ENCODE measurements at places on chromosomes 2 and 18.

DNA sequence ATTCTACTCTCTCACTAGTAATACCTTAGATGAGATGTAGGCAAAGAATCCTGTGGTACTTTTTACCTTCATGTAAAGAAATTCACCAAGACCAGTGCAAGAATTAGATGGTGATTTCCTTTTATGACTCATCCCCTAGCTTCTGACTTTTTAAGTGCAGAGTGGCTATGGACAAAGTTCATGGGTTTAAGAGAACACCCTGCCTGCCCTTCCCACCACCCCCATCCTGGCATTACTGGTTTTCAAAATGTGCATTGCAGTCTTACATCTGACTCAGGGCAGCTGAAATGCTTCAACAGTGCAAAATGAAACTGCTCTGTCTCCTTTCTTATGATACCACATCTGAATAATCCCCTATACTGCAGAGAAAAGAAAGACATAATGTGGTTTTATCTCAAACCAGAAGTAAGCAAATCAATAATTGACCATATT is 22.6 kb downstream of the MAIP1 start:
- no peak for DNase-seq

DNA sequence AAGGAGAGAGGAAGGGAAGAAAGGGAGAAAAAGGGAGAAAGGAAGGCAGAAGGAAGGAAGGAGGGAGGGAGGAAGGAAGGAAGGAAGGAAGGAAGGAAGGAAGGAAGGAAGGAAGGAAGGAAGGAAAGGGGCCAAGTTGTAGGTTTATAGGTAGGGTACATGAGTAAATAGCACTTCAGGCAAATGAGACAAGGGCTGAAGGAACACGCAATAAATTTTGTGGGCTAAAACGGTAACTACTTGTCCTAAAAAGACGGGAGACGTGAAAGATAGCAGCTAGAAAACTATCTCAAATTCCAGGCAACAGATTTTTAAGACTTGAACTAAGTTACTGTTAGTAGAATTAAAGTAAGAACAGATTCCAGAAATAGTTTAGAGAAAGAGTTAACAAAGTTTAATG is 129.3 kb upstream of the XIRP2 start:
- DNase-seq = no peak

GRCh38 chr2:11393711-11394236 is 49.3 kb upstream of the ROCK2 start:
- DNase-seq = no peak

DNA sequence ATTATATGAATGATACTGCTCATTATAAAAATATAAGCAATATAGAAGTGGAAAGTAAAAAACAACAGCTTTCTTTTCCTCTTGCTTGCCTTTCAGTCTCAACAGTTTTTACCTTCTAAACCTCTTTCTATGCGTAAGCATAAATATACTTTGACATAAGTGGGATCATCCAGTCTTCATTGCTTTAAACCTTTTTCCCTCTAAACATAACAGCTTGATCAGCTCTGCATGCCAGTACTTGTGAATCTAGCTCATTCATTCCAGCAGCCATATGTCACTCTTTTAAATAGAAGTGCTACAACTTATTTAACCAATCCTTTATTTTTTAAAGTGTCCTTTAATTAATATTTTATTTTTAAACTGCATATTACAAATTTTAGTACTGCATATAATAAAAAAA is 88.1 kb downstream of the TTC27 start:
- no peak for DNase-seq

DNA sequence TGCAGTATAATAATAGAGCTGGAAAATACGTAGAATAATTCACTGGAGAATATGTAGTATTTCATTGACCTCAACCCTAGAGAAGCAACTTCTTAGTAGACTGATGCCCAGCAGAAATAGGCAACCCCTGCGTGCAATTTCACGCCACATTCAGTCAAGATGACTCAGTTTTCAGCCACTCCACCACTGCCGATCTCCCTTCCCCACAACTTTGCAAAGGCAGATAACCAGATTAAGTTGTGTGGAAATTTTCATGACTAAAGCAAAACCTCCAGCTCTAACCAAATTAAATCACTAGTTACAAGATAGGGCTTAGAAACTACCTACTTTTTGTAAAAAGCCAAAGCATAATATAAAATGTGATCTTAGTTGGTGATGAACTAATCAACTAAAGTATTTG is 63.3 kb upstream of the STK17B start:
- no peak for DNase-seq

DNA sequence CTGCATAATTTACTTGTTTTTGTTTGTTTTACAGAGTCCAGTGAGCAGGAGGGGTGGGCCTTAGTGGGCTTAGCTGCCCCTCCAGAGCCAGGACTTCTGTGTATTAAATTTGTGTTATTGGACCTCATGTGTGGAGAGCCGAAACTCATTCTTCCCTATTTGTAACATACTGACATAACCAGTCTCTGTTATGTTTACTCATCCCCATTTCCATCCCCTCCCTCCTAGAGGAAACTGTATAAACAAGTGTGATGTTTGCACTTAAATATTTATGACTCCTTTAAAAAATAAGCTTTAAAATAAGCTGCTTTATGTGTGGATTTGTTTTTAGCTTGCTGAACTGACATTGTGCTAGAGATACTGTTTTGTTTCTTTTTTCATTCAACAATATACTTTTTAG is 13.8 kb downstream of the ZNF512 start:
- DNase-seq = no peak

DNA sequence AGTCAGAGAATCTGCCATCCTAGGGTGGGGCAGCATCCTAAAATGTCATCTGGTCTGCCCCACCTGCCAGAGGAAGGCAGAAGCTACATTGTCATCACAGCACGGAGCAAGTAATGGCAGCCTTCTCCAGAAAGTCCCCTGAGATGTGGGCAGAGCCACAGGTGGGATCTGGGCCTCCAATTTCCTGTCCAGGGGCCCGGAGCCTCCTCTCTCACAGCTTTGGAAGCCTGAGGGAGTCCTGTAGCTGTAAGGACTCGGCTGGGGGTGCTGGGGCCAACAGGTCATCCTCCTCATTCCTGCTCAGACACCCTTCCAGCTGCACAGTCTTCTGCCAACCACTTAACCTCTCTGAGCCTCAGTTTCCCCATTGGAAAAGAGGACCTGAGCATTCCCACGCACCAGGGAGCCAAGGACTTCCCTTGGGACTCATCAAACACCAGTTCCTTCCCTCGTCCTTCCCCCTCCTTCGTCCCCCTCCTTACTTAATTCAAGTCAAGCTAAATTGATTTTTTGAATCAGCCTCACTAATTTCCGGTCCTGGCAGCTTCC is 48.6 kb upstream of the ID2 start:
- no peak for DNase-seq

DNA sequence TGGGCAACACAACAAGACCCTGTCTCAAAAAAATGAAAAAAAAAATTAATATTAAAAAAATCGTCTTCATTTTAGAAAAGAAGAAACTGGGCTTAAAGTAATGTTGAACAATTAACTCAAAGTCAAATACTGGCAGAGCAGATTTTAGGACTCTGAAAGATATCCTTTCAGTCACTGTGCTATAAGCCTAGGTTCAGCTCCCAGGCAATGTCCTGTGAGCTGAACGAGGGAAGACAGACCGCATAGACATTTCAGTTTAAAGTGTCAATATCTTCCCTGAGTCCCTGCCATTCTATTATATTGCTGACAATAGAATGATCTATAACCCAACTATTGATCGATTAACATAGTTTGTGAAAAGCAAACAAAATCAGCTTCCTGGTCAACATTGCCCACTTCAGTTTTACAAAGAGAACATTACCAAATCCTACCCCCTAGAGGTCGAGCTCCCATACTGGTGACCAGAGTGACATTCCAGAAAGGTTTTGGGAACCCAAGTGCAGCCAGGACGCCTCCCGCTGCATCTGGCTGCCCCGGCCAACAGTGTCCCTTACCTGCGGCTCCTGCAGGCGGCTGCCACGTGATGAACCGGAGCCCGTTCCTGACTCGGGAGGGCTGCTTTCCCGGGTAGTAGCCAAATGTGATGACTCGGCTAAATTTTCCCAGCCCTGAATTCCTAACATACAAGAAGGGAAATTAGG is 639 bp downstream of the MRO start:
- DNase-seq = no peak

GRCh38 chr2:150459281-150459680 is 28.2 kb downstream of the RND3 start:
- no peak for DNase-seq

- no peak for DNase-seq
Measured at GRCh38 chr2:166240387-166241313, 112.8 kb upstream of the SCN1A start.

- no peak for DNase-seq
Measured at GRCh38 chr18:80046011-80046410, 11.8 kb downstream of the RBFA start.

- no peak for DNase-seq
Measured at GRCh38 chr2:185381631-185382030, 357.0 kb upstream of the FSIP2 start.

- no peak for DNase-seq
Measured at GRCh38 chr2:177165061-177165583, 47.5 kb upstream of the HNRNPA3 start.

GRCh38 chr2:171810422-171811244 is 83.4 kb downstream of the SLC25A12 start:
- no peak for DNase-seq

DNA sequence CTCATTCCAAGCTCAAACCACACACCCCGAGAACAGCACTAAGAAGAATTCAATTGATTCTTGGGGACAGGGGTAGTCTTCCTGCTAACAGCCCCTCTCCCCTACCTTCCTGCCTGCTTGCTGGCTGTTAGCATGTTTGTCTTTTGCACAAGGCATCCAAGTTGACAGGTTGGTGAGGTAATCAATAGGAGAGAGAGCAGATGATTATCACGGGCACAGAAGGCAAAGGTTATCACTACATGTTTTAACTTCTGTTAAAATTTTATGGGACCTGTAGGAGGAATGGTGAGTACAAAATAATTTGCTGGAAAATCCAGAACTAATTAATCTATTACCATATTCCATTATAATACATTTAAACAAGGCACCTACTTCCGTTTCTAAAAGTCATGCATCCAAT is 442.1 kb upstream of the TCF4 start:
- DNase-seq = no peak

GRCh38 chr2:26504002-26504401 is 26.1 kb upstream of the OTOF start:
- DNase-seq = no peak

DNA sequence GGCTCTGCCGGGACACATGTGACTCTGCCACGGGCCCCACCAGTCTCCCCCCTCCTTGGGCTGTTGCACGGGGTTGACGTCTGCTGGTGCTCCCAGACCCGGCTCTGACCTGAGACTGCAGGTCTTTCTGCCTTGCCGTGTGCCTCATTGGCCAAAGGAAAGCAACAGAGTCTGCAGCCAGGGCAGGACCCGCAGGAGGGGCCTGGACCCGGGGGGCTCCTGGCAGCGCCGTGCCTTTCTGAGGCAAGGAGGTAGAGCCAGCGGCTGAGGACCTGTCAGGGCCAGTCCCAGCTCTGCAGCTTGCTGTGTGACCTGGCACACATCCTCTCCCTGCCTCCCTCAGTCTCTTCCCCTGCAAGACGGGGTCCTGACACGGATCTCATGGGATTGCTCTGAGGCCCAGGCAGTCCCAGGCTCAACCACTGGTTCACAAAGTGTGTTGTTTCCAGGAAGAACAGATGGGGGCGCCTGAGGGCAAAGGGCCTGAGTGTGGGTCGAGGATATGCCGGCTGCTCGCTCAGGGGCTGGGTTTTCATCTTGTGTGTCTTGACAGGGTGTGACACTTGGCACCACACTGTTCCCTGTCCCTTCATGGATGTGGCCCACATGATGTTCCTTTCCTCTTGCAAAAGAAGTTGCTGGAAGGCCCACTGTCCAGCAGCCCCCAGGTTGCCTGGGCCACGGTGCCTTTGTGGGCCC is 9.0 kb downstream of the CAPN10 start:
- no peak for DNase-seq

GRCh38 chr18:69677595-69677994 is 270.1 kb downstream of the CD226 start:
- DNase-seq = no peak

- DNase-seq = no peak
Measured at GRCh38 chr2:71702071-71702970, 249.0 kb downstream of the DYSF start.

- DNase-seq = no peak
Measured at GRCh38 chr2:233489666-233490065, 76.9 kb downstream of the USP40 start.

DNA sequence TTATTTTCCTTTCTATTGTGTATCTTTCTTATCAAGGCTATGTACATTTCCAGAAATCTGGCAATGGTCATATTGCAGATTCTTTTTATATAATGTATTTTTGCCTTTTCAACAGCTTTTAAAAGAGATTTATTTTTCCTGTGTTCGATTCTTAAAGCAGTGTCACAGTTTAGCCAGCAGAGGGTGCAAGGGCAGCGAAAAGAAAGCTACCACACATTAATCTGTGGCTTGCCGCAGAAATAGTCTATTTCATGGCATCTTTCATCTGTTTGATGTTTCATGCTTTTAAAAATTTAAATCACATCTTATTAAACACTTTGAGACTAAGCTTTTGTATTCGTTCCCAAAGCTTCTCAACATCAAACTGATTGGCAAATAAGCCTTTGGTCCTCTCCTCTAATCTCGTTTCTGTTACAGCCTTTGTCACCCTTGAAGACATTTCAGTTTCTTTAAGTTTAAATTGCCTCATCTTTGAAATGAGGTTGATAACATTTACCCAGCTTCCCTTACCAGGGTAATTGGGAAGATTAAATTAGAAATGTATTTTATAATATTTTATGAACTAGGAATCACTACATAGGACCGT is 73.3 kb downstream of the PIK3C3 start:
- no peak for DNase-seq

DNA sequence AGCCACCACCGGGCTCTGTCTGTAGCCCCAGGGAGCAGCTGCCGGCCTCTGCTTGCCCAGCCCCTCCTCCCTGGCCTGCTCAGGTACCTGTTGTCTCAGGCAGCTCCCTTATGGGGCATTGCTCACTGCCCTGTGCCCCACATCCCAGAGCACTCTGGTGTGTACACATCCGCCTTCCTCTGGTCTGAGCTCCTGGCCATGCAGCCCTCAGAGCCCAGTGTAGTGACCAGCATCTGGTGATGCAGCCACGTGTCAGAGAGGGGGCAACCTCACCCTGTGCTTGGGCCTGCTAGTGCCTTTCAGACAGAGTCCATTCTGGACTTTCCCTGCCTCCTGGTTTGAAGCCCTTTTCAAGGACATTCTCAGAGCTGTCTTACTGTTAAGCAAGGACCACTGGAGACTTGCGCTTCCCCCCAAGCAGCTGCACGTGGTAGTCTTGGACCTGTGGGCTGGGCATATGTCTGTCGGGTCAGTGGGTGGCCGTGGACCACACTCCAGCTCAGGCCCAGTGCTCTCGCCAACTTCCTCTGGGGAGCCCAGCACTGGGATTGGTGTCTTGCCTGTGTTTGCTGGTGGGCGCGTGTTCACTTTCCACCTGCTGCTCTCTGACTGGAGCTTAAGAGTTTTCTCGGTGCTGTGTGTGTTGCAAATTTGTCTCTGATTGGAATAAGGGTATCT is 30.7 kb downstream of the DGKD start:
- DNase-seq = no peak

- DNase-seq = no peak
Measured at GRCh38 chr2:96324721-96325040, 436 bp upstream of the ITPRIPL1 start.

GRCh38 chr2:19140463-19141208 is 217.8 kb downstream of the OSR1 start:
- DNase-seq = no peak
